ENCODE measurements at places on chromosomes 2 and 18.

GRCh38 chr2:119113489-119113770 is 45.1 kb downstream of the C1QL2 start:
- no peak for DNase-seq

GRCh38 chr18:13178976-13179375 is 39.6 kb upstream of the LDLRAD4 start:
- DNase-seq, result no peak

DNA sequence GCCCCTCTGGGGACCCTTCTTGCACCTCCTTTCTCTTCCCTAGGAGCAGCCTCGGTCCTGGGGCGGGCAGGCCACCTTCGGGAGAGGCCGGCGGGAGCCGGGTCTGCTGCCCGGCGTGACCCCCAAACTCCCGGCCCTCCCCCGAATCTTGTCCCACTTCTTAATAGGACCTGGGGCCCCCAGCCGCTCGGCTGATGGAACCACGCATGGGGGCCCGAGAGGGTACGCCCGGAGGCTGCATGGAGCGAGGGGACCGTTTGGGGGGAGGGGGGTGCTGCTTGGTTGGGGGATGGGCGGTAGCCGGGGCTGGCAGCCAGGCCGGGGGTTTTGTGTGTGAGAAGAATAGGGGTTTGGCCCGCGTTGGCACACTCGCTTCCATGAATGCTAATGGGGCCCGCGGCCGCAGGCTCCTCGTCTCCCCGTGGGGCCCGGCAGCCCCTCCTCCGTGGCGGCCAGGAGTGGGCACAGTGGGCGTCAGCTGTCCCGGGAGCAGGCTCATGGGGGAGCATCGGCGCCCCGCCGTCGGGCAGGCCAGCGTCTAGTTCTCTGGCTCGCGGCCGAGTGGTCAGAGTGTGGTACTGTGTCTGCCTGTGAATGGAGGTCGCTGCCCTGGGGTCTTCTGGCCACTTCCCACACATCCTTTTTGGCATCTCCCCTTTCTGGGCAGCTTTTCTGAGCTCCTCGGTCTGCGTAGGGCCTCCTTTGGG is 1.0 kb downstream of the GAREM2 start:
- no peak for DNase-seq

GRCh38 chr2:65137197-65137775 is 7.4 kb upstream of the RAB1A start:
- no peak for DNase-seq

DNA sequence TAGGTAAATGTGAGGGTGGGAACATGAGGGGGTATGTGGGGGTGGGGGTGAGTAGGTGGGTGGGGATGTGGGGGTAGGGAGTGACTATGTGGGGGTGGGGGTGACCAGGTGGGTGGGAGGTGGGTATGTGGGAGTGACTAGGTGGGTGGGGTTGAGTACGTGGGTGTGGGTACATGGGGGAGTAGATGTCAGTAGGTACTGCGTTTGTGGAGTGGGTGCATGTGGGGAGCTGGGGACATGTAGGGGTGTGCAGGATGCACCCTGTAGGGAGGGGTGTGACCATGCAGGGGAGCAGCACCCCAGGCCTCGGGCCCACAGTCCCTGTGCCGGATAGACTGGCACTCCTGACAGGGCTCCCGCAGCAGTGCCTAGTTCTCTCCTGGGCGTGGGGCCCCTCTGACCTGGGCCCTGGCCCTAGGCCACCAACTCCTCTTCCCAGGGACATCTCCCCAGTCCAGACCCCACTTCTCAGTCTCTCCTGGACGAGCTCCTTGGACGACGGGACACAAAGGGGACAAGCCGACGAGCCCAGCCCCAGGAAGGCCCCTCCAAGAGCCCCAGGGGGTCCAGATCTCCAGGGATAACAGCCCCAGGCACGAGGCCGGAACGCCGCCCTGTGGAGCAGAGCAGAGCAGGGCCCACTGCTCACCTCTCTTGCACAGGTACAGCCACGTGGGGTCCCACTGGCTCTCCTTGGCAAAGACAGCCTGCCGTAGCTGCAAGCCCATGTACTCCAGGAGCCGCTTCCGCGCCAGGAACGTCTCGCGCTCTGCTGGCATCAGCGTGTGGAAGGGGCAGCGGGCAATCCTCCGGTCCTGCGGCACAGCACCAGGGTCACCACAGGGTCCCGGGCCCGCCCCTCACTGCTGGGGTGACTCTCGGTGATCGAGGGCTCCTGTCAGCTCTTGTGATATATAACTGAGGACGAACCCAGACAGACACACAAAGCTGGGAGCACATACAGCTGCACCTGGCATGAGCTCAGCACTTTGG is 58.2 kb downstream of the ANKMY1 start:
- no peak for DNase-seq

DNA sequence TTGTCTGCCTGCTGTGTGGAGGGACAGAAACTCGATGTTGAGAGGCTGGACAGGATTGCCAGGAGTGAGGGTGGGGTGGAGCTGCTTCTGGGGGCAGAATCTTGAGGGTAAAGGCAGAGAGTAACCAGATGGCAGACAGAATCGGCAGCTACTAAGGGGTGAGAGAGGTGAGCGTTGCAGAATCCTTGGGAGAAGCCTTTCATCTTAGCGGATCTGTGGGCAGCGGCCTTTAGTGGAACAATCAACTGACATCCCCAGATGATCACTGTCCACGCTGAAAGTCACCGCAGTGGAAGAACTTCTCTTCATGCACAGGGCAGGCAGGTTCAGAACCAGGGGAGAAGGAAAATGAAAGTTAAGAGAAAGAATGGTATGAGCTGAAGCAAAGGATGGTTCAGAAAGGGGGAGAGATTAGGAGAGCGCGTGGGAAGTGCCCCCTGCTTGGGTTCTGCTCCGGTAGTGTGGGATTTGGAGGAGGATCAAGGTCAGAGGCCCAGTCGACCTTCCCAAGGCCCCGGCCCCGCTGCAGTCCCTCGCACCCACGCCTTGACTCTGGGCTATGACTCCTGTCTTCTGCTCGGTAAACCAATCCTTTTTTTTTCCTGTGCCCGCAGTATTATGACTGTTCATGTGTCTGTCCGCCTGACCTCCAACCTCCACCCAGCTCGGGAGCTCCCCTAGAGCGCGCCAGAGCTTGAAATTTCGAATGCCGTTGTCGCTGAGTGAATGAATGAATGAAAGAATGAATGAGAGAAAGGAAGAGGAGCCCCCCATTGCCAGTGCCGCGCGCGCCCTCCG is 584 bp downstream of the BOLA3 start:
- DNase-seq, result no peak

DNA sequence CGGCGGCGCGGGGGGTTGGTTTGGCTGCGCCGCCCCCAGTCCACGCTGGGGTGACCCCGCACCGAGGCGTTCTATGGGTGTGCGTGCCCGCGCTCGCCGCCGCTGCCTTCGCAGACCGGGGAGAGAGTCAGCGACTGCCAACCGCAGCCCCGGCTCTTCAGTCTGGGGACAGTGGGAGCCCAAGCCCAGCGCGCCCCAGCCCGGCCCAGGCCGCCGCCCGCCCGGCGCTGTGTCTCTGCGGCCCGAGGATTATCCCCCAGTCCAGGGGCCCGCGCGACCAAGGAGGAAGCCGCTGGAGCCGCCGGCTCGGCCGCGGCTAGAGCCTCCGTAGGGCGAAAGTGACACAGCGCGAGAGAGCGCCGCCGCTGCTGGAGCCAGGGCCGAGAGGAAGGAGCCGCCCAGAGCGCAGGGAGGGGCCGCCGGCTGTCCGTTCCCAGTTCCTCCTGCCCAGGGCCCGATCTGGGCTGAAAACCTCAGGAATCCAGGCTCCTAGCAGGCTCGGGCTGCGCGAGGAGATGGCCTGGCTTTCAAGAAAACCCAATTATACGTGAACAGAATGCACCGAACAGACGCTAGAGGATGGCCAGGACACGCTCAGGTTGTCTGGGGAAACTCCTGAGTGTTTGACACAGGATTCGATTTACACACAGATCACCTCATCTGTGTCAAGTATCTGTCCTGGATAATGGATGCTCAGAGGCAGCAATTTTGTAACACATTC is 2.4 kb downstream of the CTIF start:
- no peak for DNase-seq

DNA sequence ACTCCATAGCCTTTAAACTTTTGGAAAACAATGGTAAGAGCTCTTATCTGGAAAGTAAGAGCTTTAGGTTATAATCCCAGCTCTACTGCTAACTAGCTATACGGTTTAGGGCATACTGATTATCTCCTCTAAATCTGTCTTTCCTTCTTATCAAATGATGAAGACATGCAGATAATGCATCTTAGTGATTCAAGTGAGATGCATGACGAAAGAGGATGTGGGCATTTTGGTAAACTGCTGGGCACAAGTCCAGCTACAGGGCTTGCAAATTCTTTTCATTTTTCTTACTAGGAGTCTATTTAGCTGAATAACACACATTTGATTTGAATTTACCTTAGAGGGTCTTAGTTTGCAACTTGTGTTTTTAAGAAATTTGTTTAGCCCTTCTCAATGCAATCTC is 1604.8 kb upstream of the ZEB2 start:
- no peak for DNase-seq

DNA sequence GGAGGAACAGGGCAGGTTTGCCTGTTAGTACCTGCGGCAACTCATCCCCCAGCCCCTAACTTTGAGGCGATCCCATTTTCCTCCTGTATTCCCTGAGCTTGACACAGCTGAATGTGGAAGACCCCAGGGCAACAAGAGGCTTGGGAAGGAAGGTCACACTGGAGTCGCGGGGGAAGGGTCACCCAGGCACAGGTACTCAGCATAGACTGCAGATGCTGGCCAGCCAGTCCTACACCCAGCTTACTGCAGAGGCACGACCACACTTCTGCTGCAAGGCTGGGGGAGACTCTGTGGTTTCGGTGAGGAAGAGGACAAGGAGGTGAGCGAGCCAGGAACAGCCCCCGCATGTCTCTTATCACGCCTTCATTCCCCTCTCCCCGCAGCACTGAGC is 91.5 kb downstream of the MALT1 start:
- no peak for DNase-seq

- DNase-seq, result no peak
Measured at GRCh38 chr2:191274413-191274815, 29.2 kb downstream of the MYO1B start.
